Stomach (tissue), 19 donors: ENCODE measurements at places on chromosomes 11 and 22. TPM values are rescaled to one million over a fixed set of nuclear protein-coding genes. Genes with fewer than 3 reads are reported as not detected.

- DNase-seq = no peak
Measured at GRCh38 chr11:102798012-102798746, at the start of gene MMP1. MMP1 (minus strand) TSS chr11:102798160; CDS start chr11:102798092, 68 bp downstream.

- DNase-seq = no peak
Measured at GRCh38 chr11:24298146-24298545, 198.7 kb upstream of the LUZP2 start.

DNA sequence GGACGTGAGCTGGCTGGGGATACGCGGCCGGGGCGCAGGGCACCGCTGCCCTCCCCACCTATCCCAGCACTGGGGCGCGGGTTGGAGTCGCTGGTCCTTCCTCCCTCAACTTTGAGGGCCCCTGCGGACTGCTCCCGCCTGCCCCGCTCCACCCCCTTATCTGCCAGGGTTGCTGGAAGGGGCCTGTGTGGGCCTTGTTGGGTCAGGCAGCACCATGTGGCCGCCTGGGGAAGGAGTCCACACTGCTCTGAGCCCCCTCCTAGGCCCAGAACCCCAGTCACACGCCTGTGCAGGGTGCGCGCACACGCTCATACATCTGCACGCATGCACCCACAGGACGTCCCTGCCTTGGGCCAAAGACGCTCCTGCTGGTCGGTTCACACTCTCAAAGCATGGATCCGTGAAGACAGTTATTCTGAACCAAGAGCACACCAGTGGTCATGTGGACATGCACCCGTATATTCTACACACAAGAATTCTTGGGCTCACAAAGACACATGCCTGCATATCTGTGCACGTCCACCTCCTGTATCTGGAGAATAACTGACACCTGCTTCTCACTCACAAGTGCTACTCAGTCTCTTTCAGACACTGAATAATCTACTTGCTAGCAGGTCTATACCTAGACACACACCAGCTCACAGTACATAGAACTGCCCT, 710 bp downstream of the TUB start:
- DNase-seq = no peak

GRCh38 chr11:27599217-27599616, 92.6 kb upstream of the LIN7C start:
- no peak for DNase-seq

DNA sequence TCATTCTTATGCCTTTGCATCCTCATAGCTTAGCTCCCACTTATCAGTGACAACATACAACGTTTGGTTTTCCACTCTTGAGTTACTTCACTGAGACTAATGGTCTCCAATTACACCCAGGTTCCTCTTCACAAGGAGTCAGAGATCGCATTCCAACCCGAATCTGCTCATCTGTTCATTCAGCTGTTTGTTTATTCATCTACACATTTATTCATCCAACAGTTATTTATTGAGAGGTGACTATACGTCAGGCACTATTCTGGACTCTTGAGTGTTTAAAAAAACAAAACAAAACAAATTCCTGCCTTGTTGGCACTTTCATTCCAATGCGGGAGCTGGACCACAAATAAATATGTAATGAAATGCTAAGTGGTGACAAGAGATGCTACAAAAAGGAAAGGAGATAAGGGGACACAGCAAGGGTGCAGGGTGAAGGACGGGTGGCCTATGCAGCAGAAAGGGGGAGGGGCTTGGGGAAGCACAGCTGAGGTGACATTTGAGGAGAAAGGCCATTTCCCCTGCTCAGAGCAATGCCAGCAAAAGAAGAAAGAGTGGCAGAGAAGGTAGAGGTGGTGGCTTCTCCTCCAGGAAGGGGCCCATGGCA, 393.8 kb upstream of the SYN3 start:
- DNase-seq = no peak

GRCh38 chr11:34525888-34526657, 12.5 kb upstream of the ELF5 start:
- no peak for DNase-seq

DNA sequence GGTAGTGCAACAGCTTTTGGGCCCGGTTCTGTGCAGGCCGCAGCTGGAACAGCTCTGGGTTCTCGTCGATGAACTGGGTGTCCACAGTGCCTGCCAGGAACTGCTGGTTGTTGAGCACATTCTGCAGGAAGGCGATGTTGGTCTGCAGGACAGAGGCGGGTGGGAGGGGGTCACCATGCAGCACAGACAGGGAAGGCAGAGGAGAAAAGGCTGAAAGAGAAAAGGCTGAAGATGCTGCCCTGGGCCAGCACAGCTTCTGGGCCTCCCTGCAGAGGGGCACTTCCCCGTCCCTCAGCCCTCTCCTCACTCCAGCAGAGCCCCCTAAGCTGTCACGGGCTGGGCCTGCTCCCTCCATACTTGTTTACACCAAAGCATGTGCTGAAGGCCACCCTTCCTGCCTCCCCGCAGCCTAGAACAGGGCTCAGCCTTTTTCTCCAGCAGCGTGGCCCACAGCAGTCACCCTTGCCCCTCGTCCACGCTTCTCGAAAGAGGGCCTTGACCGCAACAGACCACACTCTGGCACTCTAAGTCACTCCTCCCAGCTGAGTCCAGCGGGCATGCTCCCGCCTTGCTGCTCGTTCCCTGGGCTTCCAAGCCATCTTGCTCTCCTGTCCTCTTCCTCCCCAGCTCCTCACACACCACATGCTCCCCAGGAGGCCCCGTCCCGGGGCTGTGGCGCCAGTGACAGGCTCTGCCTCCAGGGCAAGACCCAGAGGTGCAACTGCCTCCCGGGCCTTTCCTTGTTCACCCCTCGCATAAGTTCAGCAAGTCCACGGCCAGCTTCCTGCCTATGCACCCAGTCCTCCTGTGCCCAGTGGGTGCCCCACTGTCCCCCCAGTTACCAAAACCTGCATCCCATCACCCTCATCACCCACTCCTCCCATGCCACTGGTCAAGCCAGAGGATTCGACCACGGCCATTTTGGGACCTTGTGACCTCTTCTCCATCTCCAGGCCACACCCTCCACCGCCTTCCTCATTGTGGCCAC, 3.3 kb upstream of the LRFN4 start:
- DNase-seq = no peak

GRCh38 chr11:65652511-65653228, 10.0 kb downstream of the RELA start:
- peak; percentile 98 for DNase-seq

GRCh38 chr22:26457661-26458272, 25.8 kb downstream of the HPS4 start:
- no peak for DNase-seq

Gene MS4A6E
- total RNA-seq = not detected

Gene CRYBA4
- not detected for total RNA-seq

Gene ACR
- not detected for total RNA-seq

Gene XRCC6
- 197 TPM for total RNA-seq

Gene ASPHD2
- total RNA-seq = 0.58 TPM

Gene CSKMT
- not detected for total RNA-seq
